ENCODE measurements at places on chromosomes 4 and X.
A peak's percentile ranks its signal among the peaks of the same experiment; 100 is the strongest.

- no peak for DNase-seq
Observed at GRCh38 chr4:1763550-1764080, 29.5 kb upstream of the FGFR3 start.

DNA sequence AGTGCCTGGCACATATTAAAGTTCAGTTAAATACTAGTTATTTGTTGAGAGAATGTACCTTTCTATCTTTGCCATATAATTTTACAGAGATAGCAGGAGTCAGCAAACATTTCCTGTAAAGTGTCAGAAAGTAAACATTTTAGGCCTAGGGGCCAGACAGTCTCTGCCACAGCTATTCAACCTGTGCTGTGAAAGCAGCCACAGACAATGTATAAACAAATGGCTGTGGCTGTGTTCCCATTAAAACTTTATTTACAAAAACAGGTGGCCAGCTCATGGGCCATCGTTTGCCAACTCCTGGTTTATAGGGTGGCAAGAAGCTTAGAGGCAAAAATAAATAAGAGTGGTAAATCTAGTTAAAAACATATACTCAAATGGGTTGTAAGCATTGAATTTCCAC, 34.0 kb upstream of the BRS3 start:
- no peak for DNase-seq

DNA sequence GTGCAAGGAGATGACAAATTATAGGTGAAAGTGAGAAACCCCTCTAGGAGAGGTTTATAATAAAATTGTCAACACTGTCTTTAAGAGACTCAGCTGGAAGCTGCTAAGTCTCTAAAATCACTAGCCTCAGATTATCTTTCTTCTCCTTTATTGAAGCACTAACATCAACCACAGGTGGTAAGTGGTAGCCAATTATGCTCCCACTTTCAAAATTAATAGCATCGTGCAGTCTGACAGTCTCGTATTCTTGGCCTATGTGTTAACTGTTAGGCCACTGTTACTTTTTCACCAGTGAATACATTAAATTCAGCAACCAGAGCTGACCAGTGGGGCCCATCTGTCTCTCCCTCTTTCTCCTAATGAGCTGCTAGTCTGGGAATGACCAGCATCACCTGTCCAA, 674.1 kb downstream of the RAPGEF2 start:
- DNase-seq: no peak

DNA sequence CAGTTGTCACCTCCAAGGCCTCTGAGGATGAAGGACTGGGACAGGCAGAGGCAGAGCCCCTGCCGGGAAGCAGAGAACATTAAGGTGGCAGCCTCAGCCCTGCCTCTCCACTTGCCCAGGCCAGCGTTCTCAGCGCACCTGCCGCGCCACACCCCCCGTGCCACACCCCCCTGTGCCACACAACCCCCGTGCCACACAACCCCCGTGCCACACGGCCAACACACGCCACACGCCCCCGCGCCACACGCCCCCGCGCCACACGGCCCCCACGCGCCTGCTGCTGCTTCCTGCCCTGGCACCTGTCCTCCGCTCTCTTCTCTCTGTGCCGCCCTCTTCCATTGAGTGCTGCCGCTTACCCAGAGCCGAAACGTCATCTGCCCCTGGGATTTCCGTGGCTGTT, 58.0 kb upstream of the ZFP42 start:
- DNase-seq: no peak

- no peak for DNase-seq
Observed at GRCh38 chr4:89357787-89358186, 50.2 kb upstream of the GPRIN3 start.

GRCh38 chrX:104469771-104470170, 96.2 kb upstream of the IL1RAPL2 start:
- DNase-seq: no peak

GRCh38 chr4:138596896-138597295, 354.7 kb upstream of the SLC7A11 start:
- no peak for DNase-seq

DNA sequence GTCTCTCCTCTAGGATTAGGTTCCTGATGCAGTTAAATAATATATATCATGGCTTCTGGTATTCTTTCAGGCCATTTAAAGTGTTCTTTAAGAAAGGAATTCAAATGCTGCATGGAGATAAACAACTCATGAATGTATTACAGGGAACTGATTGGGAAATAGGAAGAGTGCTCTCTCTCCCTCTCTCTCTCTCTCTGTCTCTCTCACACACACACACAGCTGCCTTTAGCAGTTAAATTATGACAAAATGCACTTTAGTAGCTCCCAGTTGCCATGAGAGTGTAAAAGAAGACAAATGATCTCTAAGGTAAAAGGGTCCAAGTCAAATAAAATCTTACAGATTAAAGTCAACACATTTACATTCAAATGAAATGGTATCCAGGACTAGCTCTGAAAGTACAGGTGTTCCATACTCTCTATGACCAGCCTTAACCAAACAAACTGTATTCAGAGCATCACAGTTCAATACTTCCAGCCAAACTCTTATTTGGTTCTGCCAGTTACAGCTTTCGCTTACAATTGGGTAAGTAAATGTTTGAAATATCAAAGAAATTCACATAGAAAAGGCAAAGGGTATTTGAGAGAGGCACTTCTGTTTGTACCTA, 94.7 kb upstream of the CXXC4 start:
- DNase-seq: no peak

GRCh38 chr4:178599521-178599920, 1157.3 kb upstream of the AGA start:
- DNase-seq: no peak

DNA sequence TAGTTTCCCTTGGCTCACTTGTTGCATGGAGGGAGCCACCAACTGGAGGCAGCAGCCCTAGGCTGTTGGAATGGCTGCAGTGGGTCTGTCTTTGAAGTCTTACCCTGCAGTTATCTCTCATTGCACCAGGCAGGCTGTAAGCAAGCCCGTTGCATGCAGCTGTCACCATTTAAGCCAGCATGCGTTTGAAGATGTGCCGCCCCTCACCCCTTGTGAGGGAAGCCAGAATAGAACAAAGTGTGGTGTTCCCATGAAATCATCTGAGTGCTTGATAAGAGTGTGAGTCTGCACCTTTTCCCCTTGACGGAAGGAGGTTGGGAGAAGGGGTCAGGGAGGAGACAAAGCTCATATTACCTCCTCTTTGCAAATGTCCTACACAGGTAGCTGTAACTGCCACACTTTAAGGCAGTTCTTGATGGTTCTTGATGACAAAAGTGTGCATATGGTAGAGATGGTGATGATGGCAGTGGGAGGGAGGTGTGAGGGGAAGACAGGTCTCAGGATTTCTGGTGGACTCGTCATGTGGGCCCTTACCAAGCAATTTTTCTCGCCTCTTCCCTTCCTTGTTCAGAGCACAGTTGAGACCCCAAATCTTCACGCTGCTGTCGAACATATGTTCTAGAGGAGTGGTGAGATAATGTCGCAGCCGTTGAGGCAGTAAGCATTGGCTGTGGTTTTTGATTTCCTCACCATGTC, 191.4 kb upstream of the LEF1 start:
- DNase-seq: no peak

DNA sequence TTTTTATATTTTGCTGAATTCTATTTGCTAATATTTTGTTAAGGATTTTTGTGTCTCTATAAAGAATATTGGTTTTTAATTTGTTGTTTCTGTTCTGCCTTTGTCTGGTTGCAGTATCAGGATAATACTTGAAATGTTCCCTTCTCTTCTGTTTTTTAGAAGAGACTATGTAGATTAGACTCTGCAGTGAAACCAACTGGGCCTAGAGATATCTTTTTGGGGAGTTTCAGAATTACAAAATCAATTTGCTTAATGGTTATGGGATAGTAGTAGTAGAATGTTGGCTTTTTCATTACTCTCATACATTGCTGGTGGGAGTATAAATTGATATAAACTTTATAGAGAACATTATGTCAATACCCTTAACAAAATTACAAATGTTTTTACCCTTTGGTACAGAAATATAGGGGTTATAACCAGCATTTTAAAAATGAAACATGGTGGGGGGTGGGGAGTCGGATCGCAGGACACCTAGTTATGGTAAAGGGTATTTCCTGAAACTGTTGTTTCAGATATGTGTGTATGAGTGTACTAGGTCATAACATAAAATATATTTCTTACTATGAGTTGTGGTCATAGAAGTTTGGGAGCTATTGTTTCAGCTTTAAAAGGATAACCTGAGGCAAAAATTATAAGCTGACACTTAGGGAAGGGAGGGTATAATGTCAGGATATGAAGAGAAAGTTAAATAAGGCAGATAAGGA, 29.0 kb downstream of the CLOCK start:
- DNase-seq: no peak

- peak; percentile 51 for DNase-seq
Observed at GRCh38 chrX:150546711-150547153, 21.7 kb upstream of the MTM1 start.

DNA sequence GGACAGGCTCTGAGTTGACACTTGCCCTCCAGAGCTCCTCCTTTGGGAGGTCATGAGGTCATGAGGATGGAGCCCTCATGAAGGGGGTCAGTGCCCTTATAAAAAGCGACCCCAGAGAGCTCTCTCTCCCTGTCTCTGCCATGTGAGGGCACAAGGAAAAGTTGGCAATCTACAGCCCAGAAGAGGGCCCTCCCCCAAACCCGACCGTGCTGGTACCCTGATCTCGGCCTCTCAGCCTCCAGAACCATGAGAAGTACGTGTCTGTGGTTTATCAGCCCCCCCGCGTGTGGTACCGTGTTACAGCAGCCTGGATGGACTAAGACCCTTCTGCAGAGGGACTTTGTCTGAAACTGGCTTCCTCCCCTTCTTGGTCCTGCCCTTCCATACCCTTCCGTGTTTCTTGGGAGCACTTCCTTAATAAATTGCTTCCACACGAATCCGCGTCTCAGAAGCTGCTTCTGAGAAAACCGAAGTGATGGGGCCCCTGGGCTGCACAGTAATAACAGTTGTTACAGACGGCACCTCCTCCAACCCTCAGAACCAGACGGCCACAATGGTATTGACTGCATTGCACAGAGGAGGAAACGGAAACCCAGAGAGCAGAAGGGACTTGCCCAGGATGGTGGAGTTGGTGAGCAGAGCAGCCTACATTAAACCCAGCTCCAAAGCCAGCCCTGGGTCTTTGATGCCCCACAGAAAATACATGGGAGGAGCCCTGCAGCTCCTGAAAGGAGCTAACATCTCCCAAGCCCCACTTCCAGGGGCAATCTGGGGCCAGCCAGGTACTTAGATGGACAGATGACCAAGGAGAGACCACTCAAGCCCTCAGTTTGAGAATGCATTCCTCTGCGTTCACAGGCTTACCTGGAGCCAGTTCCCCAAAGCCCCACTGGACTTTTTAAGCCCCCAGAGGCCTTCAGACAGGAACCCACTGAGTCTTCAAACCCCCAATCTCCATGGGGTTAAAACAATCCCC, 242.7 kb downstream of the BCOR start:
- peak; percentile 88 for DNase-seq

- no peak for DNase-seq
Observed at GRCh38 chr4:14917298-14917633, 85.0 kb upstream of the CPEB2 start.

- no peak for DNase-seq
Observed at GRCh38 chr4:177810220-177810619, 368.0 kb upstream of the AGA start.

DNA sequence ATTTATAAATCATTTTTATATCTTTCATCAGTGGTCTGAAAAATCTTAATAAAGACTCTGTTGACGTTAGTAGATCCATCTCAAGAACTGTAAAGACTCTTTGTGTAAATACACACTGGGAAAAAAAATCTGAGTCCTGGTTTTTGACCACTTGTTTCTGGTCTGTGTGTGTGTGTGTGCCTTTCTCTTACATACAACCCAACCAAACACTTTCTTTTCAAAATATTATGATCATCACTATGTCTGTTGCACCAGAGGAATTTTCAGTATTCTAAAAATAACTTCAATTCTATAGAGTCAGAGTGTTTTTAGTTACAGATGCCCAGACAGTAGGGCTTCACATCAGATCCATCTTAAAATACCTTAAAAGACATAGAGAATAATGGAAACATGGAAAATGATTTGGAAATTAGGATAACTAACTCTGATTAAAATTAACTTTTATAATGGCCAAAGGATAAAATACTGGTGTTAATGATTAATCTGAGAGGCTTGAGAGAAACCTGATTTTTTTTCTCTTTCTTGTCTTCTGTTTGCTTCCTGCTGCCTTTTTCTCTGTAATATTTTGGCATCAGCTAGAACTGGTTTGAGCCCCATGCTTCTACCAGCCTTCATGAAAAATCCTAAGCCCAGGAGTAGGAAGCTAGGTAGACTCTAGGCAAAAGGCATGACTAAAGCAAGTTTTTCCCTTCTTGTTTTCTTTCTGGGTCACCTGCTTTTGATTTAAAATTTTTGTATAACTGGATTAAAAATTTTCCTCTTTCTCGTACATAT, 99.7 kb downstream of the ATXN3L start:
- DNase-seq: no peak

DNA sequence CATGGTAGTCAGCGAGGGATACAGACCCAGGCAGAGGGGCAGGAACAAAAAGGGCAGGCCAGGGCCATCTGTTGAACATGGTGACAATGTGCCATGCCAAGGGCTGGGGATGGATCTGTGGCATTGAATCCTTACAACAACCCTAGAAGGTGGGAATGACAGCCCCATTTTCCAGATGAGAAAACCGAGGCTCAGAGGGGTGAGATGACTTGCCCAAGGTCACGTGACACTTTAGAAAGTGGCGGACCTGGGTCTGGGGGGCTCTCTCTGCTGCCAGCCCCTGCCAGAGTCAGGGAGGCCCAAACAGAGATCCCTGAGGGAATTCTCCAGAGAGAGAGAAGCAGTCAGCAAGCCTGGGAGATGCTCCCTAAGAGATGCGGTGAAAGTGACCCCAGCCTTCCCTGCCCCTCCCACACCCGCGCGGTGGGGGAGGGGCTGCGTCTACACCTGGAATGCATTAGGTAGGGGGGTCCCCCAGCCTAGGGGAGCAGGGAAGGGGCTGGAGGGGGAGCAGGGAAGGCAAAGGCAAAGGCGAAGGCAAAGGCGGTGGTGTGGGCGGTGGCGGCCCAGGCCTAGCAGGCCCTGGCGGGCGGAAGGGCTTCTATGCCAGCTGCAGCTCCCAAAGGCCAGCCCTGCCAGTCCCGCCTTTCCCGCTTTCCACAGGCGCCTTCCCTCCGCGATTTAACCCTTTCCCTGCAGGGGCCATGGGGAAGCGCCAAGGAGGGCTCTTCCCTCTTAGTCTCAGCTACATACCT, 13.0 kb downstream of the FGD1 start:
- DNase-seq: no peak

- DNase-seq: no peak
Observed at GRCh38 chr4:144948421-144948820, 149.6 kb downstream of the ANAPC10 start.

DNA sequence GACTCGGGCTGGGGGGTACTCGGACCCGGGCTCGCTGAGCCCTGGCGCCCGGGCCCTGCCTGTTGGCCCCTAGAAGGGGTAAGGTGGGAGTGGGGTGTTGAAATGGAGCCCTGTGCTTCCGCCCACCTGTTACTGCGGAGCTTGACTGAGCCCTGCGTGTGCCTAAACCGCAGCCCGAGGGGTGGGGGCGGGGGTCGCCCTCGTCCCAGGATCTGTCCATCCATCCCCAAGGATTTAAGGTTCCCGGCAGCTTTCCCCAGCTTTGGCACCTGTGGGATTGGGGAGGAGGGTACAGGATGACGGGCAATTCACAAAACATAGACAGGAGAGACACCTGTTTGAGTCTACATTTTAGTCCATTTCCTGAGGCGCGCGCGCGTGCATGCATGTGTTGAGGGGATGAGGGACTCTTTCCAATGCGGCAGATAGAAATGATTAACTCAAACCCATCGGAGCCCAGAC, 779 bp downstream of the GABRQ start:
- DNase-seq: no peak

Measured in CD4-positive, alpha-beta T cell treated with Interleukin-4 for 1 hour (primary cell).